Immature natural killer cell (primary cell): ENCODE measurements at places on chromosomes 12 and 14. TPM values are rescaled to one million over a fixed set of nuclear protein-coding genes. Genes with fewer than 3 reads are reported as not detected.
A peak's percentile ranks its signal among the peaks of the same experiment; 100 is the strongest.

GRCh38 chr14:72947366-72948160 lies 21.3 kb downstream of the DCAF4 start:
- no peak for DNase-seq
- no peak overlapping the region for H3K4me3 ChIP-seq
- no peaks in the 10 kb centered on the region for H3K4me1 ChIP-seq
- peaks cover 5% of the 10 kb centered on the region for H3K27me3 ChIP-seq

DNA sequence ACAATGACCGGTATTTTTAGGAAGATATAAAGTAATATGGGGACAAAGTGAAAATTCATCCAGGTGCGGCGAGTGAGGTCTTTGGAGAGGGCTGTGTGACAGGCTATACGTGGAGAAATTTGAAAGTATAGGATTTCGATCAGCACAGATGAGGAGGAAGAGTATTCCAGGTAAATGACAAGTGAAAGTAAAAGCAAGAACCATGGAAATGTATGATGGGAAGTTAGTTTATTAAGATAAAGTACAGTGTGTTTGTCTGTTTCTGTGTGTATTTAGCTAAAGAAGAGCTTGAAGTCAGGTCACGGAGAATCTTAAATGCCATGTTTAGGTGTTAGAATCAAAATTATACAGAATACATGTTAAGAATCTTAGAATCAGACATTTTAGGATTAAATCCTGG lies 239.0 kb downstream of the CPNE8 start:
- DNase-seq = no peak
- H3K27ac ChIP-seq = no peak overlapping the region
- peaks cover 33% of the 10 kb centered on the region for H3K36me3 ChIP-seq
- H3K27me3 ChIP-seq = no peaks in the 10 kb centered on the region
- H3K4me1 ChIP-seq = no peaks in the 10 kb centered on the region

DNA sequence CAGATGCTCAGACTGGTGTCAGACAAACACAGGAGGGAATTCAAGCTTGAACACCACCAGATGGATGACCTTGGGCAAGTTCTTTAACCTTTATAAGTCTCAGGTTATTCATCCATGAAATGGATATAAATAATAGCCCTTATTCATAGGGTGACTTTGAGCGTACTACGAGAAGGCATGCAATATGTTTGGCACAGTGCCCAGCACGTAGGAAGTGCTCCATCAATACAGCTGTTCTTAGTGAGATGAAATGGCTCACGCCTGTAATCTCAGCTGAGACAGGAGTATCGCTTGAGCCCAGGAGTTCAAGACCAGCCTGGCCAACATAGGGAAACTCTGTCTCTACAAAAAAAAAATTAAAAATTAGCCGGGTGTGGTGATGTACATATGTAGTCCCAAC lies 84.8 kb upstream of the FICD start:
- DNase-seq = no peak
- H3K4me1 ChIP-seq = no peaks in the 10 kb centered on the region
- no peak overlapping the region for H3K27ac ChIP-seq
- H3K4me3 ChIP-seq = no peak overlapping the region
- peaks cover 4% of the 10 kb centered on the region for H3K27me3 ChIP-seq
- H3K36me3 ChIP-seq = no peaks in the 10 kb centered on the region

DNA sequence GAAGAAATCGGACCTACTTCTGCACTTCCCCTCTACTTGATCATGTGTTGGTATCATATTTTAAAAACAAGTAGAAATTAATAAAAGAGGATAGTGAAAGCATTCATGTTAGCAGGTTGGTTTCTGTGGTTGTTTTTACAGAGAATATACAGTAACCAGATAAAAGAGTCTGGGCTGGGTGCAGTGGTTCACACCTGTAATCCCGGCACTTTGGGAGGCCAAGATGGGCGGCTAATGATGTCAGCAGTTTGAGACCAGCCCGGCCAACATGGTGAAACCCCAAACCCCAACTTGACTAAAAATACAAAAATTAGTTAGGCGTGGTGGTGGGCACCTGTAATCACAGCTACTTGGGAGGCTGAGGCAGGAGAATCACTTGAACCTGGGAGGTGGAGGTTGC lies 55.9 kb downstream of the LRP6 start:
- H3K36me3 ChIP-seq = no peaks in the 10 kb centered on the region
- peaks cover 17% of the 10 kb centered on the region for H3K4me1 ChIP-seq

DNA sequence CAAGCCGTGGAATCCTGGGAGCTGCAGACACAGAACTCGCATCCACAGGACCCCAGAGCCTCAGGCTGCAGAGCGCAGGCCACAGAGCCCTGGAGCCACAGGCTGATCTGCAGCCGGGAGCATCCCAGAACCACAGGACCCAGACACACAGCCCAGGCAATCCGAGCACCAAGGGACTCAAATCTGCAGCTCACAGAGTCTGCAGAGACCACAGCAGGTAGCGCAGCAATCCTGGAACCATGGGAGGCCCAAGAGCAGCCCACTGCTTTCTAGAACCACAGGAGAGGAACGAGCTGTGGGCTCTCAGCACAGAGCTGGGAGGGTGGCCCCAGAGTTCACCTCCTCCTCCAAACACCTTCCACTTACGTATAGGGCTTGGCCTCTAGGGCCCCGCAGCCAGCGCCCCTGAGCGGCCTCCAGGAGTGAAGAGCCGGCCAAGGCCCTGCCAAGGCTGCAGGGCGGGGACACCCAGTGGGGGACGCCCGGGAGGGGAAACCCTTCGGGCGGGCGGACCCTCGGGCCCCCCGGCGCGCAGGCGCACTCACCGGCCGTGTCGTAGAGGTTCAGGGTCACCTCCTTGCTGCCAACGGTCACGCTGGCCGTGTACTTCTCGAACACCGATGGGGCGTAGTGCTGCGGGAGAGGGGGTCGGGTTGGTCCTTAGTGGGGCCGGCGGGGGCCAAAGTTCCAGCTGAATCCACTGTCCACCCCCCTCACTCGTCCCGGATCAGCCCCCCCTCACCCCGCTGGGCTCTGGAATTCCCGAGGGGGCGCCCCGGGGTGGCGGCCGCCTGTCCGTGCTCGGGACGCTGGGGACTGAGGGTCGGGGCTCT lies 665 bp downstream of the RHOF start:
- peaks cover 63% of the 10 kb centered on the region for H3K4me1 ChIP-seq
- peak overlapping the region; percentile 86 for H3K4me3 ChIP-seq

DNA sequence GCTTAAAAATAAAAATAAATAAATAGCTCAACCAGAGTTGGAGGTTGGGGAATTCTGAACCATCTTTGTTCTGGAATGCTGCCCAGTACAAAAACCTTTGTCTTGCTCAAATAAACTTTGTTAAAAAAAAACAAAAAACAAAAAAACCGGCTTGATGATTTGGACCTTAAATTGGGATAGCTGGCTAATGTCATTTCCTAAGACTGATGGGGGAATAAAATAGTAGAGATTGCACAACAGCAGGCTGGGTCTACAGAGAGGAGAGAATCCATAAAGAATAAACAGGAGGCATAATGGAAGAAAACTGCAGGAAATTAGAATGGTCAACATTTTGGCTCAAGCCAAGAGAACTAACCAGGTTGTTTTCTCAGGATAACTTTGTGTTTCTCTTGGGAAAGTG lies 370.9 kb downstream of the AEBP2 start:
- H3K4me1 ChIP-seq = no peaks in the 10 kb centered on the region
- H3K36me3 ChIP-seq = peaks cover 6% of the 10 kb centered on the region
- peaks cover 2% of the 10 kb centered on the region for H3K27me3 ChIP-seq
- H3K4me3 ChIP-seq = no peak overlapping the region
- H3K27ac ChIP-seq = no peak overlapping the region
- DNase-seq = no peak

DNA sequence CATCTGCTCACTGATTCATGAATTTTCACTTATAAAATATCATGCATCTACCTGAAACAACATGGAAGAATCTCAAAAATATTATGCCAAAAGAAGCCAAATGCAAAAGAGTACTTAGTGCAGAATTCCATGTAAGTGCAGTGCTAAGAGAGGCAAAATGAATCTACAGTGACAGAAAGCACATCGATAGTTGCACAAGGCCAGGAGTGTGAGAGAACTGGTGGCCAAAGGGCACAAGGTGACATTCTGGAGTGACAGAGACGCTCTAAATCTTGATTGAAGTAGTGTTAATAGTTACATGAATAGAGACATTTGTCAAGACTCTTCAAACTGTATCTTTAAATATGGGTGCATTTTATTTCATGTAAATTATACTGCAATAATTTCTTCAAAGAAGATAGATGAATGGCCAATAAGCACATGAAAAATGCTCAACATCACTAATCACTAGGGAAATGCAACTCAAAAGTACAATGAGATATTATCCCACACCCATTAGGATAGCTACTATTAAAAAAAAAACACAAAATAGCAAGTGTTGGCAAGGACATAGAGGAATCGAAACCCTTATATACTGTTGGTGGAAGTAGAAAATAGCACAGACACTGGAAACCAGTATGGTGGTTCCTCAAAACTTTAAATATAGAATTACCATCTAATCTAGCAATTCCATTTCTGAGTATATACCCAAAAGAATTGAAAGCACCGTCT lies 71.7 kb upstream of the KICS2 start:
- no peak overlapping the region for H3K27ac ChIP-seq
- no peaks in the 10 kb centered on the region for H3K36me3 ChIP-seq
- no peak for DNase-seq
- H3K4me3 ChIP-seq = no peak overlapping the region
- H3K27me3 ChIP-seq = peaks cover 1% of the 10 kb centered on the region

- H3K27me3 ChIP-seq = peaks cover 2% of the 10 kb centered on the region
- H3K36me3 ChIP-seq = no peaks in the 10 kb centered on the region
- H3K4me3 ChIP-seq = no peak overlapping the region
- H3K27ac ChIP-seq = no peak overlapping the region
- no peaks in the 10 kb centered on the region for H3K4me1 ChIP-seq
- DNase-seq = no peak
Observed at GRCh38 chr12:24378548-24379407, 429.3 kb upstream of the SOX5 start.

DNA sequence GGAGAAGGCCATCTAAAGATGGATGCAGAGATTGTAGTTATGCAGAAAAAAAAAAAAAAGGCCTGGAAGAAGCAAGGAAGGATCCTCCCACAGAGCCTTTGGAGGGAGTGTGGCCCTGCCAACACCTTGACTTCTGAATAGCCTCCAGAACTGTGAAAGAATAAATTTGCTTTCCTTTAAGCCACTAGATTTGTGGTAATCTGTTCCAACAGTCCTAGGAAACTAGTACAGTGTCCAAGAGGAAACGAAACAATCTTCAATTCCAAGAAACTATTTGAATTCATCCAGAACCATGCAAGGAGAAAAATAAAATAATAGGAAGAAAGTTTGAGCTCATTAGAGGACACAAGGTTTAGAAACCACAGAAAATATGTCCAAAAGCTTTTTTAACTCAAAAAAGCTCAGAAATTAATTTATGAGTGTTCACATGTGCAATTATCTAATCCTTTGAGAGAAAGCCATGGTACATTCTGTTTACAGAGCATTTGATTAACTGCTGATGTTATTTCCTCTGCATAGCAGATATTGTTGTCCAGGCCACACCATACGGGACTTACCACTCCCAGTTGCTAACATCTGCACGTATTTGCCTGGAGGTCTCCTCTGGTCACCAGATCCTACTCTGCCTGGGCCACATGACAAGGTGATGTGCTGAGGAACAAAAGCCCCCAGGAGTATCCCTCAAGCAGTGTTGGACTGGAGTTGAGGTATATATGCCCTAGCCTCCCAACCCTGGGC lies 30.0 kb upstream of the STAB2 start:
- H3K27ac ChIP-seq = no peak overlapping the region
- DNase-seq = no peak
- no peak overlapping the region for H3K4me3 ChIP-seq
- H3K27me3 ChIP-seq = no peaks in the 10 kb centered on the region
- H3K4me1 ChIP-seq = no peaks in the 10 kb centered on the region

Gene AMHR2
- not detected for polyA plus RNA-seq

Gene GLS2
- 0.57 TPM for polyA plus RNA-seq

Gene TNFAIP2
- polyA plus RNA-seq = 0.91 TPM

Gene GSKIP
- 21.2 TPM for polyA plus RNA-seq

Gene RPL10L
- polyA plus RNA-seq = not detected

Gene CNTN1
- not detected for polyA plus RNA-seq

Gene SMOC1
- not detected for polyA plus RNA-seq
